ENCODE measurements at places on chromosomes 2 and 18. TPM values are rescaled to one million over a fixed set of nuclear protein-coding genes. Genes with fewer than 3 reads are reported as not detected.
A peak's percentile ranks its signal among the peaks of the same experiment; 100 is the strongest.

Gene LYPD1
- total RNA-seq = not detected

DNA sequence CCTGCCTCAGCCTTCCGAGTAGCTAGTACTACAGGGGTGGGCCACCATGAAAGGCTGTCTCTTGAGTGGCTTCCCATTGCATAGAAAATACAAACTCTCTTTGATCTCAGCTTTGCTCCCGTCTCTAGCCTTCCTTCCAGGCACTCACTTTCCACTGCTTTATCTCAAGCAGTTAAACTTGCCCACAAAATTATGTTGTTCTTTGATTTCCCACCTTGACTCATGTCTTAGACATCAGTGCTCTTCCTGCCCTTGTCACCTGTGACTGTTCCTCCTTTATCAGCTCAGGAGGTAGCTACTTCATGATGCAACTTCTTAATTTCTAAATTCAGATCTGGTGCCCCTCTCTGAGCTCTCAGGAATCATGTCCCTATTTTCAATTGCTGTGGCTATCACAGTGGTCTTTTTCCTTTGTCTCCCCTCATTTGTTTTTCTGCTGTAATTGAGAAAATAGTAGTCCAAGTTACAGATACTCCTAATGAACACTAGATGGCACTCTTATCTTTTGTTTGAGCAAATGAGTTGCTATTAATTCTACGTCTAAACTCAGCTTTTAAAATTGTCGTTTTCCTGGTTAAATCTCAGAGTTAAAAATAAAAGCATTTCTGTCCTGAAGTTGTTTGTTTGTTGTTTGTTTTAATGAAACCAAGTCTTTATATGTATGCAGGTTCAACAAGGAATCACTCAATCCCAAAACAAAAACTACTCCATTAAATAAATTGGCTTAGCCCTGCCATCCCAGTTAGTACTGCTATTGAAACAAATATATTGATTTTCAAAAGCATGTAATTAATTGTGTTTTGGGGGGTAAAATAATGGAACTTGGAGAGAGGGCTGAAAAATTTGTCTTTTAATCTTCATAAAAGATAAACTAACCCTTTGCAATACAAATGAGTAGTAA lies 46.9 kb upstream of the GREB1L start:
- peak; percentile 29 for DNase-seq

- no peak for DNase-seq
These were observed 16.4 kb upstream of the IL1R1 start for GRCh38 chr2:102126169-102126568.

DNA sequence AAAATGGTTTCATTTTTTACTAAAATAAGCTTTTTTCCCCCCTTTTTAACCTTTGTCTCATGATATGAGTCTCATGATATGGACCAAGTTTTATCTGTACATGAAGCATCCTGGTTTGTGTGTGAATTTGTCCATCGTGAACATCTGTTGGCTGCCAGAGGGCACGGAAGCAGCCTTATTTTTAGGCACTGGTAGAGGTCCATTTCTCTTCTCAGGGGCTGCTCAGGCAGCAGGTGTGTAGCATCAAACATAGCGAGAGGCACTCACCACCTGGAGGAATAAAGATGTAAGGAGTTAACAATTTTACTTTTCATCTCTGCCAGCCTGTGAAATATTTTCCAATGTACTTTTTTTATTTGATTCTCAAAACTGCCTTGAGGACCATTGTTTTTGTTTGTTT lies 134.5 kb downstream of the RHBDD1 start:
- no peak for DNase-seq

Data from HT-29 (cell line).